Keratinocyte (primary cell): ENCODE measurements at places on chromosomes 13 and 19. TPM values are rescaled to one million over a fixed set of nuclear protein-coding genes. Genes with fewer than 3 reads are reported as not detected.

Gene RNF17
- not detected in 3 replicates for polyA plus RNA-seq

Gene ZNF738
- polyA plus RNA-seq: 5.8 to 8.9 TPM (median 6.7 TPM) in 3 replicates

Gene C5AR2
- 0.01 TPM in 1 of 3 replicates, not detected in the others for polyA plus RNA-seq

Gene CCDC169
- polyA plus RNA-seq: 0.17 to 0.46 TPM (median 0.37 TPM) in 3 replicates

Gene TMEM38A
- polyA plus RNA-seq: 2.5 to 4.6 TPM (median 3.3 TPM) in 3 replicates

Gene RASGRP4
- not detected in 3 replicates for polyA plus RNA-seq

Gene ZNF180
- polyA plus RNA-seq: 1.1 to 2.6 TPM (median 1.4 TPM) in 3 replicates

Gene ZNF649
- polyA plus RNA-seq: 5.4 to 6.5 TPM (median 6.0 TPM) in 3 replicates

Gene MEIS3
- polyA plus RNA-seq: 1.7 to 4.3 TPM (median 3.0 TPM) in 3 replicates

Gene OVOL3
- polyA plus RNA-seq: not detected in 3 replicates

Gene OSCAR
- polyA plus RNA-seq: 0.12 to 0.32 TPM (median 0.14 TPM) in 3 replicates

Gene OR7A5
- polyA plus RNA-seq: 0.01 to 0.13 TPM in 2 of 3 replicates, not detected in the other

Gene ZNF730
- polyA plus RNA-seq: 0.05 to 0.08 TPM (median 0.06 TPM) in 3 replicates

Gene NCR1
- not detected in 3 replicates for polyA plus RNA-seq

Gene TNFSF11
- 0.14 TPM in 1 of 3 replicates, not detected in the others for polyA plus RNA-seq

Gene DMAC2
- polyA plus RNA-seq: 45.3 to 64.0 TPM (median 45.6 TPM) in 3 replicates

Gene ARHGAP33
- 0.23 to 0.93 TPM (median 0.49 TPM) in 3 replicates for polyA plus RNA-seq

Gene RETN
- polyA plus RNA-seq: not detected in 3 replicates

Gene LRRC63
- polyA plus RNA-seq: 0.02 to 0.05 TPM in 2 of 3 replicates, not detected in the other

Gene CEACAM7
- polyA plus RNA-seq: not detected in 3 replicates

Gene MAP4K1
- 0.22 to 0.25 TPM in 2 of 3 replicates, not detected in the other for polyA plus RNA-seq

Gene CCNE1
- 10.0 to 11.2 TPM (median 10.1 TPM) in 3 replicates for polyA plus RNA-seq

Gene SIGLEC10
- polyA plus RNA-seq: not detected in 3 replicates

Gene SLC10A2
- polyA plus RNA-seq: 0.06 to 0.52 TPM (median 0.39 TPM) in 3 replicates

Gene ZNF121
- 8.9 to 20.3 TPM (median 17.7 TPM) in 3 replicates for polyA plus RNA-seq

Gene PLEKHA4
- 1.2 to 2.2 TPM (median 1.8 TPM) in 3 replicates for polyA plus RNA-seq

Gene IL17D
- 0.07 to 0.09 TPM (median 0.09 TPM) in 3 replicates for polyA plus RNA-seq

Gene OR2Z1
- polyA plus RNA-seq: not detected in 3 replicates

Gene ZNF541
- polyA plus RNA-seq: not detected in 3 replicates

Gene RGL3
- not detected in 3 replicates for polyA plus RNA-seq

Gene SNAPC2
- 10.7 to 15.5 TPM (median 10.8 TPM) in 3 replicates for polyA plus RNA-seq

Gene NBEA
- 0.02 to 0.06 TPM (median 0.05 TPM) in 3 replicates for polyA plus RNA-seq

Gene ANGPTL8
- 0.18 TPM in 1 of 3 replicates, not detected in the others for polyA plus RNA-seq

Gene ANKRD24
- polyA plus RNA-seq: 0.02 to 0.15 TPM (median 0.07 TPM) in 3 replicates

Gene ACP5
- 10.3 to 35.5 TPM (median 15.0 TPM) in 3 replicates for polyA plus RNA-seq

Gene TMEM150B
- not detected in 3 replicates for polyA plus RNA-seq

Gene FBL
- polyA plus RNA-seq: 222 to 357 TPM (median 301 TPM) in 3 replicates
